ENCODE measurements at places on chromosomes 2 and 18. TPM values are rescaled to one million over a fixed set of nuclear protein-coding genes. Genes with fewer than 3 reads are reported as not detected.

The NAT8 gene
- not detected for total RNA-seq

The HOXD8 gene
- not detected for total RNA-seq

The DUSP11 gene
- 22.7 TPM for total RNA-seq

The CFAP210 gene
- not detected for total RNA-seq

The TM4SF20 gene
- total RNA-seq, result not detected

The SH2D6 gene
- total RNA-seq, result 0.40 TPM

Measured in activated naive CD4-positive, alpha-beta T cell treated with anti-CD3 and anti-CD28 coated beads for 36 hours (primary cell).